ENCODE measurements at places on chromosomes 5 and 9.

GRCh38 chr5:154309805-154310204 lies 119.3 kb downstream of the GALNT10 start:
- DNase-seq = no peak

- no peak for DNase-seq
Observed at GRCh38 chr5:89110916-89111646, 228.1 kb upstream of the MEF2C start.

GRCh38 chr5:137101544-137101943 lies 397.6 kb downstream of the SPOCK1 start:
- DNase-seq = no peak

GRCh38 chr9:34326690-34327089 lies 2.4 kb downstream of the KIF24 start:
- DNase-seq = no peak

- no peak for DNase-seq
Observed at GRCh38 chr5:56095579-56096102, 100.9 kb upstream of the IL6ST start.

GRCh38 chr5:144304688-144305087 lies 134.0 kb downstream of the KCTD16 start:
- no peak for DNase-seq

- no peak for DNase-seq
Observed at GRCh38 chr9:23674016-23674585, 151.9 kb downstream of the ELAVL2 start.

DNA sequence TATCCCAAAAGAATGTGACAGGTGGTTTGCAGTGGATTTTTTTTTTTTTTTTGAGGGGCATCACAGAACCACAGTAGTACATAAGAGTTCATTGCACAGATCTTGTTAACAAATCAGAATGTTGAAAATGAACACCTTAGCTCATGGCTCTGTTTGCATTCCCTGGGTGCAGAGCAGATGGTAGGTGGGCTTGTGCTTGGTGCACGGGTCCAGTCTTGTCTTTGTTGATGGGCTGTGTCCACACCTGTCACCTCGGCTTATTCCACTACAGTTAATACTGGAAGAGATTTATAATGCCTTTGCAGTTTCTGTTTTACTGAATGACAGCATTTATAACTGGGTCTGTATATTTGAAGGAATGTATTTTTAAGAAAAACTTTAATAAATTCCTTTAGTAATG lies 146.6 kb downstream of the KDM4C start:
- no peak for DNase-seq

GRCh38 chr9:77793849-77794248 lies 145.7 kb upstream of the GNA14 start:
- no peak for DNase-seq

- no peak for DNase-seq
Observed at GRCh38 chr5:61272688-61273087, 59.4 kb upstream of the ZSWIM6 start.

- DNase-seq = no peak
Observed at GRCh38 chr5:126924331-126925033, 105.9 kb downstream of the MARCHF3 start.

GRCh38 chr9:107614765-107615164 lies 125.2 kb upstream of the KLF4 start:
- DNase-seq = no peak

GRCh38 chr5:55538661-55539060 lies 3.9 kb upstream of the PLPP1 start:
- no peak for DNase-seq

DNA sequence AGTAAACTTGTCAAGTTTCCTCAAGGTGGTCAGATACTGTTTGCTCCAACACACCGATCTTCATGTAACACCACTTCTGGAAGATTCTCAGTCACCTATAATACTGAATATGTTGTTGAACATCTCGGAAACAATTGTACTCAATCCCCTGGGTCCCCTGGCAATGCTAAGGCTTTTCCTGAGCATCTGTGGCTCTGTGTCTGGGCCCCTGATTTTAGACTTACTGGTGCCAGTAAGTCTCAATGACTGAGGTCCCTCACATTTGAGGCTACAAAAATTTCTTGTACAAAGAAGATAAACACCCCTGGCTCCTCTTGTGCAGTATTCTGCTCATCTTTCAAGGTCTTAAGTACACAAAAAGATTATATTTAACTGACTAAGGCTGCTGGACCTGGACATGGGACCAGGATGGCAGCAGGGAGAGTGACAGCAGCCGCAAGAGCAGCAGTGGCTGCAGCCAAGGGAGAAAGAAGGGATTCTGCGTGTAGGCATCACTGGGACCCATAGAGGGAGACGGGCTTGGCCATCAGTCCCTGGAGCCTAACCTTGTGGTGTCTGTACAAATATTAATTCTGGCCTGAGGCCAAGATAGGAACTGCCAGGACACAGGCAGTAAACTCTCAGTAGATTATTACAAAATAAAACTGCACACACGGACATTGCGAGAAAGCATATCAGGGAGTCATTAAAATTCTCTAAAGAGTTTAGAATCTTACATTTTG lies 49.0 kb upstream of the TNPO1 start:
- no peak for DNase-seq

GRCh38 chr5:31648326-31648725 lies 9.4 kb downstream of the PDZD2 start:
- DNase-seq = no peak

Data from testis (tissue), 5 donors.